ENCODE measurements at places on chromosomes 5 and 9. TPM values are rescaled to one million over a fixed set of nuclear protein-coding genes. Genes with fewer than 3 reads are reported as not detected.

DNA sequence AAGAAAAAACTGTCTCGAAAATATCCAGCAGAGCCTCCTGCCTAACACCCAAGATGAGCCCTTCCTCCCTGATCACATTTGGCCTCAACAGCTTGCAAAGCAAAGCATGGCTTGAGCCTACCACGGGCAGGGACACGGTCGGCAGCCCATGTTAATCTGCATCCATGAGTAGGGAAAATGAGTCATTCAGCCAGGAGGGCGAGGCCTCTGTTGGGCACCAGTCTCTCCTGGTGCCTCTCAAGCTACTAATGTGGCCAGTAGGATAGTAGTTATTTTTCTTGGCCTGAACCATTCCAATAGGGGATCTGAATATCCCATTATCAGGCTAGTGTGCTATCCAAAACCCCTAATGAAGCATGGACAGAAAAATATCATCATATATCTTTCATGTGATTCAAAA is 43.0 kb upstream of the SHB start:
- DNase-seq: no peak

DNA sequence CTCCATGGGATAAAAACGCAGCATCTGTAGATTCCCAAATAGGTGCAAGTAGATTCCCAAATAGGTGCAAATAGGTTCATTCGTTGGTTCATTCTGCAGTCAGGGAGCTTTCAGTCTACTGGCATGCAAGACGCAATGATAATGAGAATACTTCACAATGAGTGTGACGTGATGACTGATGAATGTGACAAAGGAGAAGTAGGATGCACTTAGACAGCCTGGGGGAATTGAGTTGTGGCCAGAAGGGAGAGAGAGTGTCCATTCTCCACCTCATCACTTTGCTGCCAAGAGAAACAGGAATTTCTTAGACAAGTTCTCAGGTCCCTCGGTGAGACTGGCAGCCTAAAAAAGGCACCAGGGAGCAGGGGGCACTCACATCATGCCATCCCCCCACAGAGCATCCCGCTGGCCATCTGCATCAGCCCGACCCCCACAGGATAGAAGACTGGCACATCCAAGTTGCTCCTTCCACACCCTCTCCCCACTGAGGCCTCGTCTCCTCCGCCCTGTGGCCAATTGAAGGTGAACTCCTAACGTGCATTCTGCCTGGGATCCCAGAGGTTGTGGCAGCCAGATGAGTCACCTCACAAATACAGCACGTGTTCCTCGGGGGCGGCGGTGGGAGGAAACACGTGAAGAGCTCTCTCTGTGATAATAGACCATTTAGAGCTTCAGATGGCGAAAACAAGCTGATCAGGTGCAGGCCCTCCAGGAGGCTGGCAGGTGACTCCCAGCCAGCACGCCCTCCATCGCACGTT is 19.9 kb upstream of the KCNIP1 start:
- DNase-seq: no peak

DNA sequence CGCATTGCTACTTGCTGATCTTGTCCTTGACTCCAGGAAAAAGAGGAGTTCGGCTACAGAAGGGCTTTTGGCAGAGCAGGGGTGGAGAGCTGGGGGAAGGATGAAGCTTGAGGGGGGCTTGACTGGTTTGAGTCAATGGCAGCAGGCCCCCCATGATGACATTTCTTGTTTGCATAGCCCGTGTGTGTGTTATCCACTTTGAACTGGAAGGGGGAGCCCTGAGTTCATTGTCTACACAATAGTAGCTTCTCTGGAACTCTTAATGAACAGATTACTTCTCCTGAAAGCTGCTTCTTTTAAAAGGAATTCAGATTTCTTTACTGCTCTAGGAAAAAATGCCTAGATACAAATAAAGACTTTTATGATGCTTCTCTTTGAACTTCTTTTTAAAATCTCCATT is 2.3 kb downstream of the IFNB1 start:
- no peak for DNase-seq

DNA sequence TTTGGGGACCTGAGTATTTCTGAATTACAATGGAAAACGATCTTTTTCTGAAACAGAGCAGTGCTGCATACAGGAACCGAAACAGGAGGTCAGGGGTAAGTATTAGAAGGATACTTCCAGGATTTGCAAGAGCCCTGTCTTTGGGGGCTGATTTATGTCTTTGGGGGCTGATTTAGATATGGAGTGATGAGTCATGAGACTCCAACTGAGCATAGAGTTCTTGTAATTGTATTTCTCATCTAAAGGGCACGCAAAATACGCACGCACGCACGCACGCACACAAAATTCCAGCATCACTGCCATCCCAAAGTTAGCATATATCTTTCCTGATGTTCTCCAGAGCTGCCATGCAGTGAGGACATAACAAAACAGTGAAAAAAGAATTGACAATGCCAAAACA is 414.8 kb upstream of the CCNH start:
- DNase-seq: no peak

DNA sequence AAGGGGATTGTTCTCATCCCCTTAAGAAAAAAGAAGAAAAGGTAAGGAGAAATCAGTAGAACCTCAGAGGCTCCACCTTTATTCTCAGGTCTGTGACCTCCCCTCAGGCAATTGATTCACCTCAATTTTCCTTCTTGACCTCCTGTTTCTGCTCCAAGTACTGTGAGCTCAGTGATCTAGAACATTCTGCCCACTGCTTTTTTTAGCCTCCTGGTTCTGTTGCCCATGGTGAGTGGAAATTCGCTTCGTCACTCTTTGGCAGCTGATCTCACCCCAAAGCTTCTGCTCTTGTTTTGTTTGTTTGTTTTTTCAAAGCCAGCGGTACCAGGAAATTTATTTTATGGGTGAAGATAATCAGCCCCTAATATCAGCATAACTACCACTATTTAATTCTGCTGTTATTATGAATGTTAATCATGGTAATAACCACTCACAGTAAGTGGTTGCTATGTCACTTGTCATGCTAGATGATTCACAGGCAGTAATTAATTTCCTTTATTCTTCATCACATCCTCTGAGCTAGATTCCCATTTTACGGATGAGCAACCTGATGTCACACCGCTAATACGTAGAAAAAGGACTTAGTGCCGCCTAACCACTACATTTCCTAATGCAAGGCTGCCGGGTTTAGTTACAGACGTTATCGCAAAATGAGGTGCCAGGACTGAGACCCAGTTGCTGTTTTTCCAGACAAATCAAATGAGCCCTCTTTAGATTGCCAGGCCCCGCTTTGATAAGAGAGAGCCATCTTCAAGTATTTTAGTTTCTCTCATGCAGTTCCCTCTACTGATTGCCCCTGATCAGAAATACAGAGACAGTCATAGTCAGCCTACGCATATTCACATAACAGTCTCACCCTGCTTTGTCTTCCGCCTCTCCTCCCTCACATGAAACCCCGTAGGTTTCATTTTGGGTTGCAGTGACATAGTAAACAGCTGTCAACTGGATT is 78.2 kb downstream of the CYFIP2 start:
- DNase-seq: no peak

DNA sequence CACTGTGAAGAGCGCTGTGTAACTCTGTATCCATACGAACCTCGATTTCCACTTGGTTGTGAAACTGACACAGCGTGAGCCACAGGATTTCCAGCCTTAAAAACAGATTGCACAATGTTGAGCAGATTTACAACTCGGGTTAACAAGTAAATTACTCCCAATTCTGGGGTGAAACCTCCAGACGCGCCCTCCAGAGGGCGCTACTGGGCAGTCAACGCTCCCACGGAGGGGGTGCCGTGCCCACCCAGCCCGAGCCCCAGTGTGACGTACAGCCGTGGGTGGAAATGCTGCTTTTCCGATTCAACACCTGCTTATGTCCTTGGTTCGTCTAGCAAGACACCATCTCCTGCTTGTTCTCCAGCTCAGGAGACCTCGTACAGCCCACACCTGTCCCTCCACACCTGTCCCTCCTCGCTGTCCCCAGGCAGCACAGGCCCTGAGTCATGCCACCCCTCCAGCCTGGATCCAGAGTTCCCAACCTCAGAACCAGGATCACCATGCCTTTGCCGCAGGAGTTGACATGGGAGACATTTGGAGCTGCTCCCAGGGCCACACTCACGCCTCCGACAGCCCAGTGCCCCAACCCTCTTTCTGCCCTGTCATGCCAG is 34.4 kb upstream of the SLC6A3 start:
- no peak for DNase-seq

DNA sequence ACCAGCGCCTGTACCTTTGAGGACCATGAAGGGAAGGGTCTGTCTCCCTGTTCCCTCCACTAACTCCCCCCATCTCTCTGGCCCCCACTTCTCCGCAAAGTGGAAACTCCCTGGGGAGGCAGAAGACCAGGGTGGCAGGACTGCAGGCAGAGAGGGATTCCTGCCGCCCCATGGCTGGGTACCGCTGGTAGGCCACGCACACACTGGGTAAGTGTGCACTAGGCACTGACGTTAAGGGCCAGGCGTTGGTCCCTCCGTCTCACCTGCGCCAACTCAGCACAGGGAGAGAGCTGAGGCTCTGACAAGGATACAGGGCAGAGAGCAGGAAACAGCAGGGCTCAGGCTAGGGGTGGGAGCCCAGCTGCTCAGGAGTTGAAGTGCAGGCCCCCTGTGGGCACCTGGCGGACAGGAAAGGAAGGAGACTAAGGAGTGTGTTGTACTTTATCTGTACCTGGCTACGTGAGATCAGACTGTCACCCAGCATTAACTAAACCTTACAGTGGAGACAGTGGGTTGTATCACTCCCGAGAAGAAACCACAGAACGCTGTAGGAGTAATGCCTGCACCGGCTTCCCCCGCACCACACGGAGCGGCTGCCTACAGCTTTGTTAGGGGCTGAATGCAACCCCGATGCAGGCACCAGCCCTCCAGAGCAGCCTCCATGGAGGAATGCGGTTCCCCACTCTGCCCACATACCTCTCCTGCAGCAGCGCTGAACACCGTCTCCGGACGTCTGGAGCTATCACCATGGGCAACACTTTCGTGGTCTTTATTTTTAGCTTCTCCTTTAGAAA is 34.2 kb upstream of the CLPTM1L start:
- no peak for DNase-seq

- no peak for DNase-seq
Observed at GRCh38 chr5:113394658-113395057, 40.1 kb downstream of the TSSK1B start.

DNA sequence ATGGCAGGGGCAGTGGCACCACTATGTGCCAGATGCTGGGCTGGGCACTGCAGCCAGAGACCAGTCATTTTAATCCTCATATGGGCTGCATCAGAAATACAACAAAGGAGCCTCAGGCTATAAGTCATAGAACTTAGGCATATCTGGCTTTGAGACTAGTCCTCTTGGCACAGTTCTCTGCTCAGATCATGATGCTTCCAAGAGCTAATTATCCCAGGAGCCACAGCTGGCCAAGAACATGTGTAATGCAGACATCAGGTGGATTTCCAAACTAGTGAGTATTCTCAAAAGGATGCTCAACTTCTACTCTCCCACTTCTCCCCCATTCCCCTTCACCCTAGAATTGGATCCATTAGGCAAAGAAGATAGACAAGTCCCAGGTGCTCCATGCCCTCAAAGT is 562.2 kb upstream of the TRPC7 start:
- no peak for DNase-seq

- DNase-seq: peak; percentile 12
Observed at GRCh38 chr5:80711938-80712337, 57.2 kb upstream of the DHFR start.

DNA sequence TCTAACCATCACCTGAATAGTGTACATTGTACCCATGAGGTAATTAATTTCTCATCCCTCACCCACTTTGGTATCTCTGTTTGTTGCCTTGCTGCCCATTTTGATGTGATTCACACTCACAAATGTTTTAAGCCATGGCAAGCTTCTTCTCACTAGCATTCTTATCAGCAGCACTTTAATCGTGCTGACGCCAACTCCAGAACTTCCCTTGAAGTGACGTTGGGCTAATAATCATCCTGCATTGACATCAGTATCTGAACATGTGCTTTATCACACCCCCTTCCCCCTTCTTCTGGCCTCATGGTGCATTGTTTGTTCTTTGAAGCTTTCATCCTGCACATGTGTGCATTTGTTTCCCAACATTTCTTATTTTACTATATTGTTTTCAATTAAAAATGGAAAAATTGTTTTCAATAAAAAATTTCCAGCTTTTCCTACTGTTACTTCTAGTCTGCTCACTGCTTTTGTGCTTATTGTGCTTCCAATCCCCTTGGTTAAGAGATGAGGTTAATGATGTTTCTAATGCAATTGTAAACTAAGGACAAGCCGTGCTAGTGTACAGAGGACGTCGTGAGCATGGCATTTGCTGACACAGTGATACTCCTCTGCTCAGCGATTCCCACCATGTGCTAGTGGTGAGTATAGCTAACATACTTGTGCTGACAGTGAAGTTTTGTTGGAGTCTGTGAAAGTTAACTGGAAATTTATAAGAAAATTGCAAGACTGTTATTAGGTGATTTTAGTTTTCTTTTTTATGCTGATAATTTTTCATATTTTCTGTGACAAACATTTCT is 238.5 kb downstream of the KDM4C start:
- DNase-seq: no peak

- DNase-seq: no peak
Observed at GRCh38 chr9:86286278-86286677, 3.9 kb upstream of the ISCA1 start.

- no peak for DNase-seq
Observed at GRCh38 chr9:92686954-92687353, 17.0 kb upstream of the IPPK start.

- DNase-seq: no peak
Observed at GRCh38 chr5:174320051-174320450, 274.5 kb downstream of the NSG2 start.

GRCh38 chr5:138972230-138972629 is 97.1 kb upstream of the LRRTM2 start:
- no peak for DNase-seq

- peak; percentile 66 for DNase-seq
Observed at GRCh38 chr5:72387985-72388384, 67.8 kb downstream of the PTCD2 start.

DNA sequence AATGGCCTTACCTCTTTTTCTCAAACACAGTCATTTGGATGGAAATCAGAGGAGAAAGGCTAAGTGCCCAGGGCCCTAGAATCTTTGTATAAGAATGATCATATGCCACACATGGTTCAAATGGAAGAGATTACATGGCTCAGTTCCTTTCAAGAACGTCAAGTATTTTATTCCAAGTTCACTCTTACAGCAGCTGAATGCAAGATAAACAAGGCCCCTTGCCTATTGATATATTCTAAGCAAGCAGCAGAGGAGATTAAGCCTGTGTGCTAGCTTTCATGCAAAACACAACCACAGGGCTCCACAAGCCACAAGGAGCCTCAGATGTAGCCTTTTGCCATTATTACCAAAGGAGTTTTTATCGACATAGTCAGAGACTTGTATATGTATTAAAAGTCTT is 55.3 kb upstream of the SLCO6A1 start:
- DNase-seq: no peak

The CBY3 gene
- not detected for total RNA-seq

The GZMA gene
- total RNA-seq: not detected

The GALNT12 gene
- total RNA-seq: not detected

The SLC25A2 gene
- total RNA-seq: 0.27 TPM

The PAPPA gene
- total RNA-seq: 11.0 TPM

The GDA gene
- not detected for total RNA-seq

The IL13 gene
- total RNA-seq: not detected

The FOXD4L4 gene
- 0.21 TPM for total RNA-seq

The RMRP gene
- 24,735 TPM for total RNA-seq

Measured in HFFc6 (cell line).